SJSA1 (cell line): ENCODE measurements at places on chromosomes 13 and 19. TPM values are rescaled to one million over a fixed set of nuclear protein-coding genes. Genes with fewer than 3 reads are reported as not detected.

GRCh38 chr13:44440046-44440608 lies 66.5 kb downstream of the SERP2 start:
- H3K36me3 ChIP-seq: 0 out of 2 replicates have a peak, but pooled peaks cover 7% of the 10 kb centered on the region
- 0 out of 2 replicates have a peak overlapping the region, but pooled peaks have one; percentile 2 for H3K27ac ChIP-seq
- H3K4me1 ChIP-seq: peaks cover 7% of the 10 kb centered on the region
- no peaks in the 10 kb centered on the region for H3K27me3 ChIP-seq
- DNase-seq: peak; percentile 32

- no peak for DNase-seq
- no peaks in the 10 kb centered on the region for H3K4me1 ChIP-seq
- H3K4me3 ChIP-seq: no peak overlapping the region
These were observed 72.6 kb upstream of the TSHZ3 start for GRCh38 chr19:31421856-31422255.

DNA sequence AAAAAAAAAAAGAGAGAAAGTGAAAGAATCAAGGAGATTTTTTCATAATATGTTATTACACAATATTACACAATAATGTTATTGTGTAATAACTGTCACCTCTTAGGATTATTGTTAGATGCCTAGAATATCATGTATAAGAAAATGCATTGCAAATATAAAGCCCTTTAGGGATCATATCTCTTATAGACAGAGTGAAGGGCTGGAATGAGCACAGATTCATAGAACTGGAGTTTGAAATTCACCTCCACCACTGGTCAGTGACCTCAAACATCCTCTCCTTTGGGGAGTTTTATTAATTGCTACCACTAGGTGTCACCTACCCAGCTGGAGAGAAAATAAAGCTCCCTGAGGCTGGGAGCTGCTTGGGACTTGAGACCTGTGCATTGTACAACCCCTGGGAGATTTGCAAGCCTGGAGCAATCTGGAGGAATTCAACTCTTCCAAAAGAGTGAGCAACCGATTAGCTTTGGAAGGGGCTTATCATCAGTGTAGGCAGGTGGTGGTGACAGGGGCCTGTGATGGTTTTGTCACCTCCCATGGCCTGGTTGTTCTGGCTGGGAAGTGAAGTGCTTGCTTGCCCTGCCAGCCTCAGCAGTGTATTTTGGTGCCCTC lies 30.3 kb upstream of the FRY start:
- H3K27ac ChIP-seq: no peak overlapping the region
- H3K4me1 ChIP-seq: no peaks in the 10 kb centered on the region
- H3K4me3 ChIP-seq: no peak overlapping the region
- H3K36me3 ChIP-seq: no peaks in the 10 kb centered on the region
- no peaks in the 10 kb centered on the region for H3K27me3 ChIP-seq

DNA sequence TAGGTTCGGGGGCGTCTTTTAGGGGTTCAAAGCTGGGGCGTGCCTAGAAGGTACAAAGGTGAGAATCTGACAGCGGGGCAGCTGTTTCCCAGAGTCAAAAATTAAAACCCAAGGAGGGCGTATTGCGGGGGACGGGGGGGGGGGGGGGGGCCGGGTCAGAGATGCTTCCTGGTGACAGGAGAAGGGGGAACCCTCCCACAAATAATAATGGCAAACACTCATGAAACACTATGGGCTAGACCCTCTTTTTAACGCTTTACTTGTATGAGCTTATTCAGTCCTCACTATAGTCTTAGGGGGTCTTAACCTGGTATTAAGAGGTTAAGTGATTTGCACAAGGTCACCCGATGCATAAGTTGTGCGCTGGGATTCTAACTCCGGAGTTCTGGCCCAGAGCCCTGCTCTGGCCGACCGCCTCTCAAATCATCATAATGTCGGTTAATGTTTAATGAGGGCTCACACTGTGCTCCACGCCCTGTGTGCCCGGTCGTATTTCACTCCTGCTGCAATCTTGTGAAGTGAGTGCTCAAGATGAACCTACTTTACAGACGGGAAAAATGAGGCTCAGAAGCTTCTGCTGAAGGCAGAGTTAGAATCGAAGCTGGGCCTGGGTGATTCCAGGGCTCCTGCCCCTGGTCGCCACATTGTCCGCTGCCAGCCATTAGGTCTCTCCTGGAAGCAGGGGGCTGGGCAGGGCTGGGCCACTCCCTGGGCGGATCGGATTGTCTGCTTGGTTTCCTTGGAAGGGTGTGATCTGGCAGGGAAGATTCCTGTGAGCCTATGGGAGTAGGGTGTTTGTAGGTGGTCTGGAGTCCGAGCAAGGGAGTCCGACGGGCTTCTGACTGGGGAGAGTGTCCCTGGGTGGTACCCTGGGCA lies 964 bp downstream of the PAK4 start:
- H3K27me3 ChIP-seq: no peaks in the 10 kb centered on the region
- DNase-seq: peak; percentile 89
- peaks cover 17% of the 10 kb centered on the region for H3K4me1 ChIP-seq
- H3K4me3 ChIP-seq: peak overlapping the region; percentile 77
- H3K36me3 ChIP-seq: peaks cover 13% of the 10 kb centered on the region; the same call in 1 of the 2 replicates
- peak overlapping the region; percentile 47 for H3K27ac ChIP-seq

- no peak overlapping the region for H3K4me3 ChIP-seq
- no peaks in the 10 kb centered on the region for H3K4me1 ChIP-seq
- H3K27ac ChIP-seq: no peak overlapping the region
- H3K27me3 ChIP-seq: no peaks in the 10 kb centered on the region
These were observed 62.0 kb upstream of the KLF2 start for GRCh38 chr19:16262618-16263017.

DNA sequence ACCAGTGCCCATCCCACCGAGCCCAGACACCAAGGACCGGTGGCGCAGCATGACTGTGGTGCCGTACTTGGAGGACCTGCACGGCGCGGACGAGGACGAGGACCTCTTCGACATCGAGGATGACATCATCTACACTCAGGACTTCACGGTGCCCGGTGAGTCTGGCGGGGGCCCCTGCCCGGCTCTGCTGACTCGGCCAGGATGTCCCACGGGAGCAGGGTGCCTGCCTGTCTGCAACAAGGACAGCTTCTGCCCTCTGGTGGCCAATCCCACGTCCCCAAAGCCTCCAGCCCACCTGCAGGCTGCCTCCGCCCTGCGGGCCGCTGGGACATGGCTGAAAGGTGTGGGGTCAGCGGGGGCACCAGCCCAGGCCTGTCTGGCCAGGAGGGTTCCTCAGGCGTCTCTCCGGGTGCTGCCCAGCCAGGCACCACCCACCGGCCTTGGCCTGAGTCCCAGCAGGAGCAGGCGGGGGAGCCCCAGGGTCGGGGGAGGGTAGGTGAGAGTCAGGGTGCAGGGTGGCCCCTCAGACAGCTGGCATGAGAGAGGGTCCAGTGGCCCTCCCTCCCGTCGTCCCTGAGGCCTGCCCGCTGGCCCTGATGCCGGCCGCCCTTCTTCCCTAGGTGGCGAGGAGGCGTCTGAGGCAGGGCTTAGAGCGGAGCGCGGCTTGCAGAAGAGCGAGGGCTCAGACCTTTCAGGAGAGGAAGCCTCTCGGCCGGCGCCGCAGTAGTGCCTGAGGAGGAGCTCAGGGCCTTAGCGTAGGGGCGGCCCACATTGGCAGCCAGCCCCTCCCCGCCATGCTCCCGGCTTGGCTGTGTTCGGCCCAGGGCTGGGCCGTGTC lies 14.6 kb downstream of the CBARP start:
- no peak for DNase-seq
- no peak overlapping the region for H3K4me3 ChIP-seq
- peaks cover 4% of the 10 kb centered on the region; the same call in 1 of the 2 replicates for H3K4me1 ChIP-seq
- peaks cover 87% of the 10 kb centered on the region for H3K36me3 ChIP-seq
- H3K27ac ChIP-seq: no peak overlapping the region
- no peaks in the 10 kb centered on the region for H3K27me3 ChIP-seq

DNA sequence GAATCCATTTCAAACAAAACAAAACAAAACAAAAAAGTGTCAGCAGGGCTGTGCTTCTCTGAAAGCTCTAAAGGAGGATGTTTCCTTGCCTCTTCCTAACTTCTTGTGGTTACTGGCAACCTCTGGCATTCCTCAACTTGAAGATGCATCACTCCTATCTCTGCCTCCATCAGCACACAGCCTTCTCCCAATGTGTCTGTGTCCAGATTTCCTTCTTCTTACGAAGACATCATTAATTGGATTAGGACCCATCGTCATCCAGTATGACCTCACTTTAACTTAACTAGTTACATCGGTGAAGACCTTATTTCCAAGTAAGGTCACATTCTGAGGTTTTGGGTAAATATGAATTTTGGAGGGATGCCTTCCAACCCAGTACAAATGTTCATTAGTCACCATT lies 33.8 kb upstream of the GTF2F2 start:
- H3K4me3 ChIP-seq: no peak overlapping the region
- no peaks in the 10 kb centered on the region for H3K4me1 ChIP-seq
- H3K36me3 ChIP-seq: no peaks in the 10 kb centered on the region
- no peak for DNase-seq
- H3K27ac ChIP-seq: no peak overlapping the region
- H3K27me3 ChIP-seq: no peaks in the 10 kb centered on the region

GRCh38 chr13:45511310-45512097 lies 46.8 kb downstream of the COG3 start:
- H3K27ac ChIP-seq: peak overlapping the region; percentile 24; the same call in 1 of the 2 replicates
- no peaks in the 10 kb centered on the region for H3K27me3 ChIP-seq
- H3K4me3 ChIP-seq: no peak overlapping the region

GRCh38 chr19:3958836-3959765 lies 11.8 kb downstream of the DAPK3 start:
- no peak for DNase-seq
- H3K27ac ChIP-seq: no peak overlapping the region
- no peaks in the 10 kb centered on the region for H3K27me3 ChIP-seq
- H3K36me3 ChIP-seq: peaks cover 98% of the 10 kb centered on the region
- peaks cover 7% of the 10 kb centered on the region for H3K4me1 ChIP-seq
- no peak overlapping the region for H3K4me3 ChIP-seq

DNA sequence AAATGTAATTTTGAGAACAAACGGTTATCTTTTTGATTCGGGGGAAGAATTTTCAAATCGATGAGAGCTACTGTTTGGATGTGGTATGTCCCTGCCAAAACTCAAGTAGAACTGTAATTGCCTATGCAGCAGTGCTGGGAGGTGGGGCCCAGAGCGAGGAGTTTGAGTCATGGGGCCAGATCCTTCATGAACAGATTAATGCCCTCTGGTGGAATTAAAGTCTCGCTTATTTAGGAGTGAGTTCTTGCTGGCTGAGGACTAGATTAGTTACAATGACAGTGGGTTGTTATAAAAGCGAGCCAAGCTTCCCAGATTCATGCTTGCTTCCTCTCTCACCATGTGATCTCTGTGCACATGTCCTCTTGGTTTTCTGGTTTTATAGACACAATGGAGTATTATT lies 11.8 kb upstream of the PRR20A start:
- DNase-seq: no peak
- no peaks in the 10 kb centered on the region for H3K4me1 ChIP-seq
- H3K27ac ChIP-seq: no peak overlapping the region
- H3K36me3 ChIP-seq: no peaks in the 10 kb centered on the region

Gene NECTIN2
- 246 and 273 TPM in 2 replicates for total RNA-seq

Gene ZNF793
- total RNA-seq: 0.05 TPM in 1 of 2 replicates, not detected in the other

Gene S1PR2
- 4.9 and 7.0 TPM in 2 replicates for total RNA-seq
